Tibial nerve (tissue), 4 donors: ENCODE measurements at places on chromosomes 7 and 10. TPM values are rescaled to one million over a fixed set of nuclear protein-coding genes. Genes with fewer than 3 reads are reported as not detected.

Gene C10orf53
- not detected for total RNA-seq

Gene SEMA3C
- total RNA-seq: 127 TPM

Gene ADCK2
- total RNA-seq: 20.7 TPM

DNA sequence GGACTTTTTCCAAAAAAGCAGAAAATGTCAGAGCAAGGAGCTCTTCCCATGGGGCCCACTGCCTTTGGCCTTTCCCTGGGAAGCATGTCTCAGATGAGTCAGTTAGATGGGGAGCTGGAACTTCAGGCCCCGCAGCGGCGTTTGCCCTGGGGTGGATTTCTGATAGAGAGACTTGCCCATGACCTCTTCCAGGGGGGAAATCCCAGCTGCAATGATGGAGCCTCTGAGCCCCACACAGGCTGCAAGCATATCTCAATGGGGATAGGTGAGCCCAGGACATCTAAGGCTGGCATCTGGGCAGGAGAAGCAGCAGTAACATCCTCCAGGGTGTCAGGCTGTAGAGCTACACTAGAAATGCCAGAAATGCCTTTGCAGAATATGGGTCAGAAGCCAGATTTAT lies 269.2 kb upstream of the TCERG1L start:
- no peak for DNase-seq
- no peaks in the 10 kb centered on the region for H3K27me3 ChIP-seq
- no peaks in the 10 kb centered on the region for H3K36me3 ChIP-seq
- H3K4me1 ChIP-seq: no peaks in the 10 kb centered on the region
- no peak overlapping the region for H3K4me3 ChIP-seq
- H3K27ac ChIP-seq: no peak overlapping the region

DNA sequence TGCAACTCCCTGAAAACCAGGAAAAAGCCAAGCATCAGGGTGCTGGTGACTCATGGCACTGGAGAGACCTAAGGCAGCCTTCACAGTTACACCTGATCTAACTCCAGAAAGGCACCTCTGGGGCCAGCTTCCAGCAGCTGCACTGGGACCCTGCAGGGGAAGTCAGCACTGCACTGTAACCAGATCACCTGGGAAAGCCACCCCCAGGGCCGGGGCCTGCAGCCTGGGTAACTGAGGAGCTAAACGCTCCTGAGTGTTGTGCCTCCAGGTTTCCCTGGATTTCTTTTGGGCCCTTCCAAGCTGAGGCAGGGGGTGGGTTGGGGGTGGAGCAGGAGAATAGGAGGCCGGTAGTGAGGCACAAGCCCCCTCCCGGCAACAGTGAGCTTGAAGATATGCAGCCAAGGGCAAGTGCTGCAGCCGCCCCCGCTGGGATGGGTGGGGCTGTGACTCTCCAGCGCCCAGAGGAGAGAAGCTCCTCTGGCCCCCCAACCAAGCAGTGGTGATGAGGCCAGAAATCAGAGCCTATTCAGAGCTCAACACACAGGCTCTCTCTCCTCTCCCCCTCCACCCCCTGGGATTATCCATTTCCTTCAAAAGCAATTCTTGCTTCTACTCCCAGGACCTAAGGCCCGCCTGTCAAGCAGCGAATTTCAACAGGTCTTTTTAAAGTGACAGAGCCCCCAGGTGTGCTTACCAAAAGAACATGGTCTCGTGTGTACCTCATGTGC lies 2.6 kb downstream of the CXCL12 start:
- H3K4me3 ChIP-seq: peak overlapping the region; percentile 69
- no peak for DNase-seq
- peak overlapping the region; percentile 43 for H3K27ac ChIP-seq
- no peaks in the 10 kb centered on the region for H3K27me3 ChIP-seq

- no peaks in the 10 kb centered on the region for H3K27me3 ChIP-seq
- H3K4me3 ChIP-seq: no peak overlapping the region
- no peaks in the 10 kb centered on the region for H3K4me1 ChIP-seq
- H3K27ac ChIP-seq: no peak overlapping the region
These were observed 80.6 kb downstream of the ORC5 start for GRCh38 chr7:104127204-104127603.
